Activated CD4-positive, CD25-positive, alpha-beta regulatory T cell treated with anti-CD3 and anti-CD28 coated beads, Interleukin-2, amount 50 U/mL, for 16 hours (primary cell): ENCODE measurements at places on chromosomes 3 and 15.

GRCh38 chr3:62529230-62529629, 155.9 kb upstream of the FEZF2 start:
- DNase-seq = no peak

GRCh38 chr3:31230425-31231223, 302.1 kb upstream of the STT3B start:
- DNase-seq = no peak

DNA sequence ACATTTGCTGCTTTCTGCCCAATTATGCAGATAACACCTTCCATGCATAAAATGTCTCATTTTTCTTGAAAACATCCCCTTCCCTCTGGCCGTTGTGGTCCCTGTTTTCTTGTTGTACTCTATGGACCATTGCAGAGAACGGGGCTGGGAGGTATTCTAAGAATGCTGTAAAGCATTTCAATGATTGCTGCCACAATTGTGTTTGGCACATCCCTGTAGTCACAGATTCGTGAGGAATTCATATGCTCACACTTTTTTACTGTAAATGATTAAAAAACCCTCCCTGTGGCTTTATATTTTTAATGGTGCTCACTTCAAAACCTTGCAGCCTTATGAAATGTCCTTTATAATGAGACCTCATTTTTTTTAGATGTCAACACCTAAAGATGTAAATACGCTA, 207.2 kb upstream of the GBE1 start:
- DNase-seq = no peak

DNA sequence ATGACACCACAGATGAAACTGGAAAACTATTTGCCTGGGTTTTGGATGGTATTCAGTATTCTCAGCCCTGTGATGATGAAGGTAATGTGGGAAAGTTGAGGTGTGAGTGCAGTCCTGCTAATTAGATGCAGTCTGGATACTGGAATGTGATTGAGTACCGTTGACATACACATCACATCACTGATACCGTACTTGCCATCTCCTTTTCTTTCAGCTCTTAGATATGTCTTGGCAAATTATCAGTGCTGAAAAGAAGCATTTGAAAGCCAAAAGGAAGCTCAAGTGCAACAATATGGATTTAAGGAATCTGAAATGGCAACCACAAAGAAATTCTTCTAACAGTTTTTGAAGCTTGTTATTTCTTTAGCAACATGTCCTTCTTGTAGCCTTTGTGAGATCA, 381.4 kb upstream of the TGFBR2 start:
- DNase-seq = no peak

- no peak for DNase-seq
Measured at GRCh38 chr3:169992781-169993180, 26.2 kb downstream of the SEC62 start.

DNA sequence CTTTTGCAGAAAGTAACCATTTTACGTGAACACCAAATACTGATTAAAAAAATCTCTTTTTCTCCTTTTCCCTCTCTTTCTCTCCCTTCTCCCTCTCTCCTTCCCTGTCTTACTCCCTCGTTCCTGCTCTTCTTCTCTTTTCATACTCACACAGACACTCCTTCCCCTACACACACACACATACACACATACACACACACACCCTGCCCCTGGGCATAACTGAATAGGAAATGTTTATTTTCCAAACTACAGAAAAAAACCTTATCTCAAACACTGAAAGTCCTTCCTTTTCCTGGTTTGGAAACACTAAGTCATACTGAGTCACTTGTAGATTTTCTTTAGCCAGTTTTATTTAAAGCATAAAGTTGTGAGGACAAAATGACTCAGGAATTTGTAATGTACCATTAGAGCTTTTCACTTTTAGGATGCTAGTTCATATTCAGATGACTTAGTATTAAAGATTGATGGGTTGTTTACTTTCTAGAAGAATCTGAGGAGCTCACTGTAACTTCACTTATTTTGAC, 62.4 kb downstream of the MBNL1 start:
- DNase-seq = no peak

DNA sequence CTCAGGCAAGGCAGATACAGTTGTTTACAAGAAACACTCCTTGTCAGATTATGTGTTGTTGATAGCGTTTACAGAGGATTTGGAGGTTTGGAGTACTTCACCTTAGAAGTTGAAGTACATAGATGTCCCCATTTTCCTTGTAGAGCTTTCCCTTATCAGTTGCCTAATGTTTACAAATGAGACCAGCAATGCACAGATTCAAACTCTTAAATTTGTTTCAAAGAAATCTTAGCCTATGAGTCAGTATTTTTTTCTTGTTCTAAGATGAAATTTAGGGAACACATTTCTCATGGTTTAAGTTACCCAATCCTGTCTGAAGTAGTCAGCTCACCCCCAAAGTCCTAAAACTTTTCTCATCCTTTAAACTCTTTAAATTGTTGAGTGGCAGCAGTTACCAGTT, 6.3 kb upstream of the EIF5A2 start:
- DNase-seq = no peak
